B cell (primary cell): ENCODE measurements at places on chromosomes 3 and 15.

GRCh38 chr3:129360705-129361460 lies 67.6 kb downstream of the EFCAB12 start:
- no peak overlapping the region for H3K27ac ChIP-seq
- DNase-seq: no peak
- no peaks in the 10 kb centered on the region for H3K4me1 ChIP-seq
- H3K36me3 ChIP-seq: no peaks in the 10 kb centered on the region
- no peaks in the 10 kb centered on the region for H3K27me3 ChIP-seq

GRCh38 chr3:39102504-39103323 lies 4.7 kb downstream of the GORASP1 start:
- no peak overlapping the region for H3K4me3 ChIP-seq
- DNase-seq: no peak
- peak overlapping the region; percentile 39 for H3K27ac ChIP-seq
- H3K36me3 ChIP-seq: peaks cover 36% of the 10 kb centered on the region
- H3K27me3 ChIP-seq: no peaks in the 10 kb centered on the region

DNA sequence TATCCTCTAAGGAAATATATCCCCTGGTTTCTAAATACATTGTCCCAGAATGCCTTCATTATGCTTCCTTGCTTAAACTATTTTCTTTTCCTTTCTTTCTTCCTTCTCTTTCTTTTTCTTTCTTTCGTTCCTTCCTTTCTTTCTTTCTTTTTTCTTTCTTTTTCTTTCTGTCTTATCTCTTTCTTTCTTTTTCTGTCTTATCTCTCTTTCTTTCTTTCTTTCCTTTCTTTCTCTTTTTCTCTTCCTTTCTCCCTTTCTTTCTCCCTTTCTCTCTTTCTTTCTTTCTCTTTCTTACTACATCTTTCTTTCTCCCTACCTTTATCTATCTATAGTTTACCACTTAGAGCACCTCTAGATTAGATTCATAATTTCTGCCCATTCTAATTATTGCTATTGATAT lies 552.1 kb downstream of the PYDC2 start:
- no peak overlapping the region for H3K4me3 ChIP-seq
- H3K4me1 ChIP-seq: no peaks in the 10 kb centered on the region
- no peaks in the 10 kb centered on the region for H3K27me3 ChIP-seq
- no peaks in the 10 kb centered on the region for H3K36me3 ChIP-seq
- no peak overlapping the region for H3K27ac ChIP-seq

DNA sequence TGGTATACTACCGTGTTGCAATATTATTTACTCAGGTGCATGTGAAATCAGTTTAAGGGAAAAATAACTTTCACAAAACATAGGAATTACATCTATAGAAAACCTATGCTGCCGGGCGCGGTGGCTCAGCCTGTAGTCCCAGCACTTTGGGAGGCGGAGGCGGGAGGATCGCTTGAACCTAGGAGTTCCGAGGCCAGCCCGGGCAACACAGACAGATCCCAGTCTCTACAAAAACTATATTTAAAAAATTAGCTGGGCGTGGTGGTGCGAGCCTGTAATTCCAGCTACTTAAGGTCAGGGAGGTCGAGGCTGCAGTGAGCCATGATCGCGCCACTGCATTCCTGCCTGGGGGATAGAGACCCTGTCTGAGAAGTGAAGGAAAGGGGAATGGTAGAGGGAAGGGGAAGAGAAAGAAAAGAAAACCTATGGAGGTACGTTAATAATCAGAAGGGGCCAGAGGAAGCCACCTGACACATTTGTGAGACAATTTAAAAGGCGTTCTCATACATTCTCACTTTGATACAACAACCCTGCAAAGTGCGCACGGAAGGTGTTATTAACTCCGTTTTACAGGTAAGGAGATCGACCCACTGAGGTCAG lies 456 bp upstream of the TMEM62 start:
- H3K36me3 ChIP-seq: peaks cover 16% of the 10 kb centered on the region
- H3K4me1 ChIP-seq: peaks cover 18% of the 10 kb centered on the region
- no peaks in the 10 kb centered on the region for H3K27me3 ChIP-seq

GRCh38 chr15:58146749-58147148 lies 8.6 kb downstream of the AQP9 start:
- H3K27me3 ChIP-seq: no peaks in the 10 kb centered on the region
- DNase-seq: no peak
- H3K4me3 ChIP-seq: no peak overlapping the region
- no peak overlapping the region for H3K27ac ChIP-seq

DNA sequence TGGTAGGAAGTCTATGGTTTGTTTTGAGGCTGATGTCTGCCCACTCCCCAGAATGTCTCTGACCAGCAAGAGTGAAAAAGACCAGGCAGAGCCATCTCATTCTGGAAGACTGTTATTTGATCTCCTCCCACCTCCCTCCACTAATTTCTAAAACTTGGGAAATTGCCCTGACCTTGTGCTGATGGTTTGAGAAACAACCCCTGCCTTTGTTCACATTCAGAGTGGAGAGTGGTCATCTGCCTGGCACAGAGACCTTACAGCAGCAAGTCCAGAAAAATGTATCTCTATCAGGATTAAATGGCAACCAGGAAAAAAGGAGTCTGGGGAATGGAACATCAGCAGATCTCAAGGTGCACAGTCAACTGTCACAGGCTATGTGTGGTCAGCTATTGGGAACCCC lies 25.7 kb downstream of the SPATA12 start:
- H3K36me3 ChIP-seq: no peaks in the 10 kb centered on the region
- DNase-seq: no peak
- no peak overlapping the region for H3K4me3 ChIP-seq
- peaks cover 3% of the 10 kb centered on the region for H3K27me3 ChIP-seq
- H3K4me1 ChIP-seq: no peaks in the 10 kb centered on the region
- no peak overlapping the region for H3K27ac ChIP-seq

- H3K4me3 ChIP-seq: no peak overlapping the region
- no peaks in the 10 kb centered on the region for H3K27me3 ChIP-seq
- H3K36me3 ChIP-seq: no peaks in the 10 kb centered on the region
- no peak overlapping the region for H3K27ac ChIP-seq
- DNase-seq: no peak
Observed at GRCh38 chr3:63413523-63413922, 135.4 kb downstream of the SYNPR start.

DNA sequence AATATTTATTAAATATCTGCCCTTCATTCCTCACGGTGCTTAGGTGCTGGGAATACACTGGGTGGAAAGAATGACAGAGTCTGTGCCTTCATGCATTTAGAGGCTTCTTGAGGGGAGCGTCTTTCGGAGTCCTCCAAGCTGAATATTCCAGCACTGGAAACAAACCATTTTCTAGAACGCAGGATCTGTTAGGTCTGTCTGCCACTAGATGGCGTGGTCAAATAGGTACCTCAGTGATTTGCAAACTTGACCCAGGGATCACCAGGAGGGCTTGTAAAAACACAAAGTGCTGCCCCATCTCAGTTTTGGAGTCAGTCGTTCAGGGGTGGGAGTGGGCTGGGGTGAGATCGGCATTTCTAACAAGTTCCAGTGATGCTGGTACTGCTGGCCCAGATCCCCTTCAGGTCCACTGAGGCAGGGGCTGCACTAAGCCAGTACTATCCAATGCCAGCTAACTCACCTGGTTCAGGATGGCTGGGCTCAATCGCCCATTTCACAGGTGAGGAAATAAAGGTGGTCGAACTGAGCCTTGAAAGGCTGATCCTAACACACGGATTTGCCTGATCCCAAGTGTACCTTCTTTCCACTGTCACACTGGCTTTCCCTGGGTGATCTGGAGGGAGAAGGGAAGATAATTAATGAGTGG lies 14.8 kb downstream of the ARNT2 start:
- H3K4me1 ChIP-seq: no peaks in the 10 kb centered on the region
- DNase-seq: no peak
- no peak overlapping the region for H3K4me3 ChIP-seq
- no peaks in the 10 kb centered on the region for H3K27me3 ChIP-seq

GRCh38 chr3:21274079-21274571 lies 476.9 kb downstream of the ZNF385D start:
- H3K27me3 ChIP-seq: no peaks in the 10 kb centered on the region
- no peak overlapping the region for H3K4me3 ChIP-seq
- H3K36me3 ChIP-seq: no peaks in the 10 kb centered on the region
- no peak overlapping the region for H3K27ac ChIP-seq
- no peaks in the 10 kb centered on the region for H3K4me1 ChIP-seq

- H3K4me1 ChIP-seq: peaks cover 8% of the 10 kb centered on the region
- no peaks in the 10 kb centered on the region for H3K27me3 ChIP-seq
- H3K27ac ChIP-seq: no peak overlapping the region
Observed at GRCh38 chr3:114569186-114569585, 275.4 kb downstream of the TIGIT start.

DNA sequence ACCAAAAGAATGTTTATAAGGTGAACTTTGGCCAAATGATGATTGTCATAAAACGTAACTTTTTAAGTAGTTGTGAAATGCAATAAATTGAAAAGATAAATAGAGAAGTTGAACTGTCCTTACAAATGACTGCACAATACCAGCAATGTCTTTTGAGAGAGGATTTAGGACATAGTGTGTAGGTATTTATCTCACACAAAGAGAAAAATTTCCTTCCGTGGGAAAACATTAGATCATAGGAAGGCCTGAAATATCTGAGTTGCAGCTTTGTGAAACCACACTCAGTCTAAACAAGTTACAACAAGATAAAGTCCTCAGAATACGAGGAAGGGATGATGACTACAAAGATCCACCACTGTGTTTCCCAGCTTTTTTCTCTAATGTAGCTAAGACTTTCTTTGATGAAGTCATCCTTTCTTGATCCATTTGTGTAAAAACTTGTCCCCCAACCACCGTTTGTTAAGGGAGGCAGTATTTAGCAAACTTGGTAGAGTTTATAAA lies 16.0 kb downstream of the ROBO2 start:
- no peak overlapping the region for H3K27ac ChIP-seq
- H3K36me3 ChIP-seq: no peaks in the 10 kb centered on the region
- no peak overlapping the region for H3K4me3 ChIP-seq
- H3K4me1 ChIP-seq: no peaks in the 10 kb centered on the region

GRCh38 chr3:134449277-134449676 lies 36.5 kb downstream of the ANAPC13 start:
- H3K36me3 ChIP-seq: no peaks in the 10 kb centered on the region
- H3K27ac ChIP-seq: no peak overlapping the region
- no peaks in the 10 kb centered on the region for H3K4me1 ChIP-seq
- no peaks in the 10 kb centered on the region for H3K27me3 ChIP-seq
- no peak overlapping the region for H3K4me3 ChIP-seq

GRCh38 chr3:61802772-61803171 lies 241.4 kb downstream of the PTPRG start:
- DNase-seq: no peak
- no peaks in the 10 kb centered on the region for H3K4me1 ChIP-seq
- no peak overlapping the region for H3K4me3 ChIP-seq
- no peaks in the 10 kb centered on the region for H3K27me3 ChIP-seq

DNA sequence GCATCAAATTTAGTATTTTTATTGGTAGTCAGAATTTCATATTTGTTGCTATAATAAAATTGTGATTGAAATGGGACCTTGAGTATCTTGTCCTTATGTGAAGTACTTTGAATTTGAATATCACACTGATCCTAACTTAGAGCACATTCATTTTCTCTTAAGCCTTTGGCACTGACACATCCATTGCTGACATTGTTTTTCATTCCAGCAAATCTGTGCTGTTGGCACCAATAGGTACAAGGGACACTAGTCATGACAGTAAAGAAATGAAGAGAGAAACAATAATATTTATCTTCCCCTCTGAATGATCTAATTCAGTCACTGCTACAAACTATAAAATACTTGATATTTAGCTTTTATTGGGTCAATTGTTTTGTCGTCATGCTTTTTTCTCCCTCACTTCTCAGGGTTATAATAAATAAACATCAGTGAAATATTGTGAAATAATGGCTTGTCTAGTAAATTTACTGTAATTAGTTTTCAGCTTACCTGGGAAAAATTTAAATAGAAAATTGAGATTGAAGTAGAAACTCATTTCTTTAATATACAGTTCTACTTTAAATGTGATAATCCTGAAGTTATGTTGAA lies 166.8 kb upstream of the MLF1 start:
- no peaks in the 10 kb centered on the region for H3K36me3 ChIP-seq
- no peak overlapping the region for H3K27ac ChIP-seq
- H3K4me3 ChIP-seq: no peak overlapping the region

DNA sequence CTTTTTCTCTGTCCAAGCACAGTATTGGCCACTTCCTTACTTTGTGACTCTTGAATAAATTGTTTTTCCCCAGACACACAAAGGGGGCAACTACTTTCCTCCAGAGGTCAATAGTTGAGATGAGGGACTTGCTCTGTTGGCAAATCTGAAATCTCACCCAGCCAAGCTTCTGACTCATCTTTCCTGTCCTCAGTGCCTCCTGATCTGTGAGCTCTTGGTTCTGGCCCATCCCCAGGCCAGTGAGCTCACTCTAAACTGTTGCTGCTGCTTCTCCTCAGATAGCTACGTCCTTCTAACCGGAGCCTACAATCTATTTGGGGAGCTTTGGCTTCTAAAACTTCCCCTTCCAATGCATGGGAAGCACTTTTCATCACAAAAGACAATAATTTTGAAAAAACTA lies 50.0 kb upstream of the NMD3 start:
- no peaks in the 10 kb centered on the region for H3K4me1 ChIP-seq
- H3K36me3 ChIP-seq: no peaks in the 10 kb centered on the region
- DNase-seq: no peak
- H3K27me3 ChIP-seq: no peaks in the 10 kb centered on the region
- H3K27ac ChIP-seq: no peak overlapping the region

- no peak overlapping the region for H3K4me3 ChIP-seq
- DNase-seq: no peak
- H3K36me3 ChIP-seq: no peaks in the 10 kb centered on the region
- peaks cover 7% of the 10 kb centered on the region for H3K4me1 ChIP-seq
- no peaks in the 10 kb centered on the region for H3K27me3 ChIP-seq
Observed at GRCh38 chr15:77608774-77609173, 23.9 kb downstream of the LINGO1 start.

DNA sequence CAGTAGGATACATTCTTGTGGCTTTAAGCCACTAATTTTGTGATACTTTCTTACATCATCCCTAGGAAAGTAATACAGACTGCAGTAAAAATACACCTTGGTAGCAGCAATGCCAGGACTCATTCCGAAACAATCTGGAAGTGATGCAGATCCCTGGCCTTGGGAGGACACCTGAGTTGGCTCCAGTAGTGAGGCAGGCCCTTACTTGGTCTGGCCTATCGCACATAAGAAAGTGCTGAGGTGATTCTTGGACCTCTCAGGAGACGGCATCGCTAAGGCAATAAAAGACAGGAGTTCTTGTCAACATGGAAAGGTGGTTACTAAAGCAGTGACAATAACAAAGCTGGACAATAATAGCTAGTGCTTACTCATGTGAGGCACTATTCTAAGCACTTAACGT lies 126.5 kb downstream of the SUCNR1 start:
- no peak overlapping the region for H3K4me3 ChIP-seq
- H3K27me3 ChIP-seq: no peaks in the 10 kb centered on the region
- H3K36me3 ChIP-seq: no peaks in the 10 kb centered on the region
